Ecto neural progenitor cell (in vitro differentiated cells): ENCODE measurements at places on chromosomes 3 and 15.
A peak's percentile ranks its signal among the peaks of the same experiment; 100 is the strongest.

- no peak for DNase-seq
These were observed 91.2 kb downstream of the EOMES start for GRCh38 chr3:27630885-27631284.

- DNase-seq, result no peak
These were observed 318.2 kb upstream of the KCNH8 start for GRCh38 chr3:18830087-18830486.

DNA sequence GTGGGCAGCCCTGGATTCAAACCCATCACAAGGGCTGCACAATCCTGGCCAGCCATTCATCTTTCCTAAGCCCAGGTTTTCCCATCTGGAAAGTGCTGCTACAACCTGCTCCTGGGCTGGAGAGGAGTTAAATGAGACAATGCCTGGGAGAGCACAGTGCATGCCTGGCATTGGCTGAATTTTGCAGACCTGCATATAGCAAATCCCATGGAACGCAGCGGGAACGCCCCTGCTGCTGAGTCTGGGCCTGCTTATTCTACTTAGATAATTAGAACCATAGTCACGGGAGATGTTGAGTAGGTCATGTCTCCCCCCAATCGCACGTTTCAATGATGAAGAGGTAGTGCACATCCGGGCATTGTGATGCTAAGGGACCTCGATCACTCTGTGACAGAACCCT lies 46.6 kb downstream of the ABTB1 start:
- DNase-seq, result no peak

- no peak for DNase-seq
These were observed 39.3 kb downstream of the ADCY5 start for GRCh38 chr3:123409443-123410148.

- no peak for DNase-seq
These were observed 324.5 kb downstream of the CNTN4 start for GRCh38 chr3:2423143-2423542.

DNA sequence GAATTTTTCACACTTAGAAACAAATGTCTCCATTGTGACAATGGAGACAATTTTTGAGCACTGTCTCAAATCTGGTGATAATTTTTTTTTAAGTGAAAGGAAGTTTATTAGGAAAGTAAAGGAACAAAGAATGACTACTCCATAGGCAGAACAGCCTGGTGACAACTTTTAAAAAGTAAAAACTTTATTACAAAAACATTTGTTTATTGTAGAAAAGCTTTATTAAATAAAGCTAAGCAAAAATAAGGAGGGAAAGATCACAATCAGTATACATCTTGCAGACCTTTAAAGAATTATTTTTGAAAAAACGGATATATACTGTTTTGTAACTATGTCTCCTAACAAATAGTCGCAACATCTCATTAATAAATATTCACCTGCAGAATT lies 688 bp upstream of the OXSM start:
- DNase-seq, result no peak

DNA sequence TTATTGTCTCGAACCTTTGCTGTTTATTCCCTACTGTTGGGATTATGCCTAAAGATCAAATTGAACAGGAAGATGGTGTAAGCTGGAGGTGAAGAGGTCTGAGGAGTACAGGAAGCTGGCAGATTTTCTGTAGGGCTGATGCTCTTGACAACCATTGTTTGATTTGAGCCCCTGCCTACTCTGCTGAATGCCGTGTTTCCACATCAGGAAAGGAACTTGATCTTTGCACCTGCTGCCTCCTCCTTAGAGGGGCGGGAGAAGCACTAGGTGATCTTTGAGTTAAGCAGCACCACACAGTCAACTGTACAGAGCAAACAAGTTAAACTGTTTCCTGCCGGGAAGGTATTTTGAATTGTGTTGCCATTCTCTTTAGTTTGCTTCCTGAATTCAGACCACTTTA lies 364.6 kb upstream of the EPHA6 start:
- DNase-seq, result no peak

- DNase-seq, result no peak
These were observed 172.2 kb upstream of the STRIT1 start for GRCh38 chr3:155465664-155466063.

GRCh38 chr3:63231643-63232042 lies 46.5 kb upstream of the SYNPR start:
- DNase-seq, result no peak

- DNase-seq, result no peak
These were observed 116.3 kb downstream of the PGPEP1L start for GRCh38 chr15:98891301-98891700.

GRCh38 chr15:47888385-47889100 lies 171.2 kb downstream of the SEMA6D start:
- DNase-seq, result no peak

- no peak for DNase-seq
These were observed 15.1 kb upstream of the SNRPA1 start for GRCh38 chr15:101310161-101310480.

DNA sequence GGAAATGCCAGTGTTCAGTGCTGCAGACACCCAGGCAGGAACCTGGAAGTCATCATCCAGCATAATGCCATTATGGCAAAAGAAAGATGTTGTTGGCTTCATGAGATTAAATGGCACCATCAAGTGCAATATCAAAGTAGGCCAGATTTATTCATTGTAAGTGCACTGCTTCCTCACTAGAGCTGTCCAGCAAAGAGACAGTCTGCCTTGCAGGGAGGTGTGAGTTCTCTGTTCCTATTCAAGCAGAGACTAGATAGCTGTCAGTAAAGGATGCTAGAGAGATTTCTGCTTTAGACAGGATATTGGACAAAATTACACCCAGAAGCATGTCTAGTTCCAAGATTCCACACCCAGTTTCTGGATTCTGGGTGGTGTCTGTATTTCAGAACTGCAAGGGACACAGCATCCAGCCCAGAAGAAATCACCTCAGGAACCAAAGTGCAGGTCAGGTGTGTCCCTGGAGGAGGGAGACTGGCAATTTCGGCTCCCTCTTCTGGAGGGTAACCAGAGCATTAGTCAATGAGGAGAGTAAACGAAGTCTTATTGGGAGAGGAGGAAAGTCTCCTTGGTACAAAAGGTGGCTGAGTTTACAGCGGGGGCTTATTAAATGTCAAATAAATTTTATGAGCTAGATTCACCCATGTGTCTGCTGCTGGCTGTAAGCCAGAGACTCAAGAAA lies 377.3 kb downstream of the EPHB1 start:
- no peak for DNase-seq

GRCh38 chr15:40081691-40082194 lies 26.9 kb downstream of the BMF start:
- DNase-seq, result peak; percentile 90

DNA sequence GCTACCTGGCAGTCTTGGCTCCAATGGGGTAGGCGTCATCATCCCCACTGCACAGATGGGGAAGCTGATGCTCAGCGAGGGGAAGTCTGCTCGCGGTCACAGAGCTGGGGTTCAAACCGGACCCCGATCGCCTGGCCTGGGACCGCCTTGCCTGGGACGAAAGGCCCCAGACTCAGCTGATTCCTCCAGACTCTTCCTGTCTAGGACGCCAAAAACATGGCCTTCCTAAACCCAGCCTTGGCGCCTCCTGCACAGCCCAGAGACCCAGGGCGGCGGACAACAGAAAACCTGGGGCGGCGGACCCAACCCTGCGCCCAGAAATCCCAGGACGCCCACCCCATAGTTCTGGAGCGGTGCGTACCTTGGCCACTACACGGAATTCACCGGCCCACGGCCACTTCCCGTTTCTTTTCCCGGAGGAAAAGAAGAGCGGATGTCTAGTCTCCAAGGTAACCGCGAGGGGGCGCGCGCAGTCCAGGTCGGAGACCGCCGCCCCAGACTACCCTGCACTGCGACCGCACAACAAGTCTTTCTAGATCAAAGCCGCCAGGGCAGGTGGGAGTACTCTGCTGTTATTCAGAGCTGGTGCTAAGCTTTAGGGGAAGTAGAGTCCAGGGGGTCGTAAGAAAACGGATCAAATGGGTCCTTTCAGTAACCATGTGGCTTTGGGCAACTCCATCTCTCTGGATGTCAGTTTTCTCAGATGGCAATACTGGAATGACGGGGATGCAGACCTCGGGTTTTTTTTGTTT lies 4.9 kb upstream of the IL17RD start:
- peak; percentile 88 for DNase-seq

GRCh38 chr3:4314688-4315087 lies 11.5 kb downstream of the SETMAR start:
- no peak for DNase-seq

GRCh38 chr3:178785961-178786360 lies 249.7 kb downstream of the KCNMB2 start:
- no peak for DNase-seq

GRCh38 chr15:80588801-80589200 lies 106.3 kb upstream of the ABHD17C start:
- no peak for DNase-seq

DNA sequence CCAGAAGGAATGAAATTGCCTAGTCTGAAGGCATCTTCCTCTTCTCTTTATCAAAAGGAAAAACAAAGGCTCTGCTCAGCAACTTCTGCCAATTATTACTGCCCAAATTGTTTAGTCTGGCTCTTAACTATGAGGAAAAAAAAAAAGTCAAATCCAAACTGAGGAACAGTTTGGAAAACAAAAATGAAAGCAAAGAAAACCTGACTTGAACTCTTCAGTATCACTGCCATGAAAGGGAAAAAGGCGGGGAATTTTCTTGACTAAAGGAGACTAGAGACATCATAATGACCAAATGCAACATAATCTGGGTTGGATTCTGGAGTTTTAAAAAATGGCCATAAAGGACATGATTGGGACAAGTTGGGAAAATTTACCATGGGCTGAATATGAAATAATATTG lies 156.3 kb downstream of the STT3B start:
- no peak for DNase-seq

DNA sequence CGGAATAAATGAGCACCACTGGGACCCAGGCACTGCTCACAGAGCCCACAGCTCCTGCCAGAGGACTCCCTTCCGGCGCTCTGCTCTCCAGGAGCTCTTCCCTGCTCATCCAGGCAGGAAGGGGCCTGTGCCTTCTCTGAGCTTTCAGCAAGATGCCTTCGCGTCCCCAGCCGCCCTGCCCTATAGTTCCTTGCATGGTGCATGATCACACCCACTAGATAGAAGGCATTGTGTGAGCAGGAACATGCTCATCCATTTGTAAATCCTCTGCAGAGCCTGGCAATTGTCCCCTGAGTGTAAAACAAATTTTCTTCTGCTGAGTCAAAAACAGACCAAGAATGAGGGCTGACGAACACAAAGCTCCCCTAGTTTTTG lies 181.6 kb downstream of the MEGF11 start:
- DNase-seq, result no peak

GRCh38 chr15:37682304-37682703 lies 252.1 kb upstream of the TMCO5A start:
- no peak for DNase-seq

DNA sequence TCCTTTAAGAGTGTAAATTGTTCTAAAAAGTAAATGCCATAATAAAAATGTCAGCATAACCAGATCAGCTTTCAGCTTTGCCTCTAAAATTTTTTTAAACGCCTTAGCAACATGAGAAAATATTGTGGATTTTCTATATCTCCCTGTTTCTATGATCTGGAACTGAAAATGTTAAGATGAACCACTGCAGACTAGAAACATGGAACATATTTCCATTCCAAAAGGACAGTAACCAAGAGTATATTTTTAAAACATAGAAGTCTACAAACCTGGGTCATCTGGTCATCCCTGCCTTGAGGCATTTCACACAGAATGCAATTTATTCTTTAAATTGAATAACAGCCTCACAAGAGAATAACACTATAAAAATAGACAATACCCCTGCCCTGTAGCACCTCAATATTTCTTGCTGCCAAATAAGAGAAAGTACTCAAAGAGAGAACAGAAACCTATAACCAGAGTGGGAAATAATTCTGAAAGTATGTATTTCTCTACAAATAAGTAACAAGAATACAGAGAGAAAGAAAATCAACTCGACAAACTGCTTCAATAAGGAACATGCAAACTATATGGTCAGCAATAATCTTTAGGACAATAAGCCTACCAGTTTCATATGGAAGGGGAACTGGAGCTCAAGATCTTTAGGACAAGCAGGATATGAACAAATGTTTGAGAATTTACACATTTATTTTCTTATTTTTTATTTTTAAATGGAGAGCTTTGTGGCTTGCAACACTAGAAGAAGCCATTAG lies 949.0 kb downstream of the EPHA3 start:
- DNase-seq, result no peak

DNA sequence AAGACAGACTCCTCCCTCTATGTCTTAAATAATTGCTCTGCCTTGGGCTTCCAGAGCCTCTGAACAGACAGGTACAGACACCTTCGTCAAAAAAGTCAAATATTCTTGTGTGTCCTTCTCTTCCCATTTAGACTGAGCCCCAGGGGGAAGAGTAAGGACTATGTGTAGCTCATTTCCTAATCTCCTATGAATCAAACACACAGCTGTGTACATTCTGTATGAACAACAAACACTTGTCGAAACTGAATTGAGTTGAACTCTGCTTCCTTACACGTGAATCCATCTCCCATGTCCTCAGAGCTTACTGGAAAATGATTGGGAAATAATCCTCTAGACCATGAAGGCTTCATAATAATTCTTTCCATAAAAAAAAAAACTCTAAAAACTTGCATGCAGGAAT lies 80.8 kb downstream of the MOBP start:
- DNase-seq, result no peak

DNA sequence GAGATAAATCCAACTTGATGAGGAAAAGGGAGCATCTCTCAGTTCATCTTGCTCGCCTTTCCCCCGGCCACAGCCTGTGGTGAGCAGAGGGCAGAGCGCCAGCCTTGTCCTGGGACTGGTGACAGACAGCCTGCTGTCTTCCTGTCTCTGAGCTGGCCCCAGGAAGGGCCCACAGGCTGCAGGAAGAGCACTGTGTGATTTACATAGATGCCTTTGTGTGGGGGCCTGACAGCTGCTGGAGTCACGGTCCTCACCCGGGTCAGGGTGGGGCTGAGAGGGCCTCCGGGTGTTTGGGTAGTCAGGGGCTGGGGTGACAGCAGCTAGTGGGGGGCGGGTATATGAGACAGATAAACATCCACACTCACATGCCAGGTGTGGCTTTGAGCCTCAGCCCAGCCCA lies 29.3 kb downstream of the PLA2G4D start:
- DNase-seq, result no peak

DNA sequence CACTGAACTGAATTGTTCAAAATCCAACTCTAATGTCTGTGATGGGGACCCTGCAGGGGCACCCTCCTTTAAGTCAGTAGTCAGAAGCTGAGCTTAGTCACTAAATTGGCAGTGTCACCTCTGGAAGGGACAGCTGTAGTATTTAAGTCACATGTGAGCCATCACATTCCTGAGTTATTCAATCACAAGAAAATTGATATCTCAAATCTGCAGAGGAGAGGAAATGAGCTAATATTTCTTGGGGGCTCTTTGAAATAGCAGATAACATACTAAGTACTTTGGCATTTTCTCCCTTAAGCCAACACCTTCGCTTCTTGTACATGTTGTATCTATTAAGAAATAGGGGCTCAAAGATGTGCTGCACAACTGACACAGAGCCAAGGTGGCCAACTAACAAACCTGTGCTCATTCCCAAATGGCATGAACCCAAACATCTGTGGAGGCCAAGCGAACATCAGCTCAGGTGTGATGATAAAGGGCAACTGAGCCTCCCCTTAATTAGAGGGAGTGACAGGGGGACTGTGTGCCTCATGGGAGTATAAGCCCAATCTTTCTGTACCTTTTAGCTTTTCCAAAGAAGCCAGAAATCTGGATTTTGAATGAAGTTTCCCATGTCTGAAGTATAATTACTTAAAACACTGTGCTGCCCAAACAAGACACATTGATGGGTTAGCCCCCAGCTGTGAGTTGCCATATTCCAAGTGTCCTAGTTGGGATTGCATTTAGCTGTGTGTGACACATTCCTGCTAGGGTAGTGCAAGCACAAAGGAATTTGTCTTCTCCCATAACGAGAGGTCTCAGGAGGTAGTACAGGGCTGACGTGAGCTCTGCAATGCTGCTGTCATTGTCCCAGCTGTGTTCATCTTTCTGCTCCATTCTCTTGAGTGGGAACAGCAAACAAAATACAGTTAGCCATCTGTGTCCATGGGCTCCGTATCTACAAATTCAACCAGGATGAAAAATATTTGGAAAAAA lies 63.3 kb downstream of the ABHD5 start:
- DNase-seq, result no peak
